COLO829 (cell line): ENCODE measurements at places on chromosomes 3 and 15.
A peak's percentile ranks its signal among the peaks of the same experiment; 100 is the strongest.

DNA sequence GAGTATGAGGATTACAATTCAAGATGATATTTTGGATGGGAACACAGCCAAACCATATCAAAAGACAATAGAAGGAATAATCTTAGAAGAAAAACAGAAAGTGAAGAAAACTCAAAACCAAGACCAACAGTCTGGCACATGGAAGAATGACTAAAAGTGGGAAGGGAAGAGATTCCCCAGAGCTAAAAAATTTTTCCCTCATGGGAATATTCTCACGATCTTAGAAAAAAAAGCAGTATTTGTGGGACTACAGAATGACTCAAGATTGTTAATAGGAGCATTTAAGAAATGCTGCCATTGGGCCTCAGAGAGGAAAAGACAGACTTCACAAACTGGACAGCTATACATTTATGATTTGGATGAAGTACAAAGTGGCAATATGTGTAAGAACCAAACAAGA is 18.3 kb downstream of the OSTN start:
- peak; percentile 39 for DNase-seq

GRCh38 chr15:69979783-69980182 is 117.9 kb downstream of the TLE3 start:
- no peak for DNase-seq

GRCh38 chr3:53837331-53837730 is 8.9 kb downstream of the CHDH start:
- no peak for DNase-seq

DNA sequence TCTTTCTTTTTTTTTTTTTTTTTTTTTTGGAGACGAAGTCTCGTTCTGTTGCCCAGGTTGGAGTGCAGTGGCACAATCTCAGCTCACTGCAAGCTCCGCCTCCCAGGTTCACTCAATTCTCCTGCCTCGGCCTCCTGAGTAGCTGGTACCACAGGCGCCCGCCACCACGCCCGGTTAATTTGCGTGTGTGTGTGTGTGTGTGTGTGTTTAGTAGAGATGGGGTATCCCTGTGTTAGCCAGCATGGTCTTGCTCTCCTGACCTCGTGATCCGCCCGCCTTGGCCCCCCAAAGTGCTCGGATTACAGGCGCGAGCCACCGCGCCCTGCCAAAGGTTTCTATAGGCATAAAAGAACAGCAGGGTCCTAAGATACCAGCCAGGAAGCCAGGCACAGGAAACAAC is 261.0 kb upstream of the CCDC54 start:
- no peak for DNase-seq

DNA sequence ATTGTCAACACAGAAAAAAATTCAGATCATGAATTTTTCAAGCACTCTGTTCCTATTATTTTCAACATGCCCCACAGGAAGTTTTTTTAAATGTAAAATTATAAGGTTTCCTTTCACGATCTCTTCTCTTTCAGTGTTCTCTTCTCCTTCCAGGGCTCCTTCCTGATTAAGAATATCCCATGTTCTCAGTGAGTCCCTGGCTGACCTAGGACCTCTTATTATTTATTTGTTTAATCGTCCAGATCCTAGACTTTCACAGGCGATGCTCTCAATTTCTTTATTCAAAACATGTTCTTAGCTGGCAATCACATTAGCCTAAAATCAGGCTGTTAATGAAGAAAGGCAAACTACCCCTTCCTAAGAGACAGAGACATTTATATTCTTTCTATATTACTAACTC is 124.3 kb downstream of the ABI3BP start:
- DNase-seq = no peak
